A375 (cell line): ENCODE measurements at places on chromosomes 2 and 18. TPM values are rescaled to one million over a fixed set of nuclear protein-coding genes. Genes with fewer than 3 reads are reported as not detected.

MYO3B gene
- not detected in 2 replicates for total RNA-seq

ABHD1 gene
- total RNA-seq = 0.30 and 0.53 TPM in 2 replicates

FASTKD2 gene
- total RNA-seq = 18.2 and 21.8 TPM in 2 replicates

DSC2 gene
- total RNA-seq = 0.56 and 0.64 TPM in 2 replicates

SLC4A5 gene
- total RNA-seq = 0.16 TPM in 1 of 2 replicates, not detected in the other

SESTD1 gene
- total RNA-seq = 11.4 and 11.7 TPM in 2 replicates

THSD7B gene
- 0.16 and 0.19 TPM in 2 replicates for total RNA-seq

FZD7 gene
- total RNA-seq = 13.5 and 14.6 TPM in 2 replicates

MARCHF7 gene
- 35.3 and 44.3 TPM in 2 replicates for total RNA-seq

SOCS6 gene
- total RNA-seq = 18.0 and 18.4 TPM in 2 replicates

CHRNG gene
- not detected in 2 replicates for total RNA-seq

CCDC121 gene
- total RNA-seq = 1.8 and 3.5 TPM in 2 replicates

GPBAR1 gene
- 0.21 TPM in 1 of 2 replicates, not detected in the other for total RNA-seq
